ENCODE measurements at places on chromosomes 5 and 9.

DNA sequence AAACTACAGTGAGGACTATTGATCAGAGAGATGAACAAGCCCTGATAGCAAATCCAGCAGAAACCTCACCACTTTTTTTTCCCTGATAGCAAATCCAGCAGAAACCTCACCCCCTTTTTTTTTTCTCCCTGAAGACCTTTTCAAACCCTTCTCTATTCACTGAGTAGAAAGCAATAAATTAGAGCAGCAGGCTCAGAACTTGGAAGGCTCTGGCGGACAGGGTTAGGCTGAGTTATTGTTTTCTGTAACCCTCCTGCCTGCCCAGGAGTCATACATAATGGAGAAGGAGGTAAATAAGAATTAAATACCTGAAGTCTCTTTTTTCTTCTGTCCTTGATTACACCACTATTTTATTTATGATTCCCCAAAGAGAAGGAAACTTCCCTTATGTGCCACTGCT, 136.3 kb upstream of the SNX2 start:
- DNase-seq: no peak

DNA sequence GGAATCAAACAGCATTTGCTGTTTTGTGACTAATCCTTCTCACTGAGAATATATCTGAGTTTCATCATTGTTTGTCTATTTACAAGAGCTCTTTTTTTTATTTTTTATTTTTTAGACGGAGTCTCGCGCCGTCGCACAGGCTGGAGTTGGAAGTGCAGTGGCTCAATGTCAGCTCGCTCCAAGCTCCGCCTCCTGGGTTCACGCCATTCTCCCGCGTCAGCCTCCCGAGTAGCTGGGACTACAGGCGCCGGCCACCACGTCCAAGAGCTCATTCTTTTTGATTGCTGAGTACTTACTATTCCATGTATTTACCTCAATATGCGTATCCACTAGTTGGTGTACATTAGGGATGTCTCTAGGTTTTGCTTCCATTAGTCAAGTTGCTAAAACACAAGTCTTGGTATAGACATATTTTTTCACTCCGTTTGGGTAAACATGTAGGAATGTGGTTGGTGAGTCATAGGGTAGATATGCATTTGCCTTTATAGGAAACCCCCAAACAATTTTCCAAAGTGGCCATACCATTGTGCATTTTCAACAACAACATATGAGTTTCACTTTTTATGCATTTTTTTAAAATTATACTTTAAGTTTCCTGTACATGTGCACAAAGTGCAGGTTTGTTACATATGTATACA, 1005.0 kb upstream of the CDH10 start:
- no peak for DNase-seq

- DNase-seq: no peak
Observed at GRCh38 chr5:139631520-139632165, 16.5 kb upstream of the CXXC5 start.

GRCh38 chr9:126704892-126705766, 91.4 kb downstream of the LMX1B start:
- DNase-seq: peak; percentile 83

GRCh38 chr5:134879456-134879855, 5.3 kb downstream of the TXNDC15 start:
- no peak for DNase-seq

DNA sequence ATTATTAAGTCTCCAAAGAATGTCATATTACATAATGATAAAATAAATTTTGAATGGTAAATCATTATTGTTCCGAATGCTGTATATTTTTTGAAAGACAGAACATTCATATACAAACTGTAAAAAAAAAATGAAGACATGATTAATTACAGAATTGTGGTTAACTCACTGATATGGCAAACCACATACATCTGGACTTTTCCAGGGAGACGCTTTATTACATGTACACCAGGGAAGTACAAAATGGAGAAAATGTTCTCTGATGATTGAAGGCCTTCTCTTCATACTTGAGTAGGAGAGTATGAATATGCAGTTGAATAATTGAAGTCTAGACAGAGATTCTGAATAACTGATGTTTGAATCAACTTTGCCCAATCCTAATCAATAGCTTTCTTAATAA, 1886.9 kb downstream of the EFNA5 start:
- no peak for DNase-seq

GRCh38 chr5:126718236-126718868, 58.6 kb upstream of the LMNB1 start:
- DNase-seq: no peak

Measured in natural killer cell (primary cell).